Lower lobe of right lung (tissue), 2 donors: ENCODE measurements at places on chromosomes 5 and 9. TPM values are rescaled to one million over a fixed set of nuclear protein-coding genes. Genes with fewer than 3 reads are reported as not detected.

DNA sequence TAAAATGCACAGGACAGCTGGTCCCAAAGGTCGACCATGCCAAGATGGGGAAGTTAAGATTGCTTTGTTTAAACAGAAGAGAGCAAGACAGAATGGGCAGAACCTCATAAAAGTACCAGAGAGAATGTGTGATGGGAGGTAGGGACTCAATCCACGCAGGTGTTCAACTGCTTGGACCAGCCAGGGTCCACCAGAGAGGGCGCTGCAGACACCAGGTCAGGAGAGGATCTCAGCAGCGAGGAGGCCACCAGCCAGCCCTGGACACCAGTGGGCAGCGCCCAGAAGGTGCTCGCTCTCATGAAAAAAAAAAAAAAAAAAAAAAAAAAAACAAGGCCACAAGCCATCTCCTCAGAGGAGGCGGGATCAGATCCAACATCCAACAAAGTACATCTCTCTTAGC lies 81.8 kb downstream of the SHC3 start:
- DNase-seq: no peak

GRCh38 chr9:2015581-2016407 lies 647 bp downstream of the SMARCA2 start:
- DNase-seq: peak; percentile 72

Gene PCDHB12
- 1.7 TPM for total RNA-seq

DNA sequence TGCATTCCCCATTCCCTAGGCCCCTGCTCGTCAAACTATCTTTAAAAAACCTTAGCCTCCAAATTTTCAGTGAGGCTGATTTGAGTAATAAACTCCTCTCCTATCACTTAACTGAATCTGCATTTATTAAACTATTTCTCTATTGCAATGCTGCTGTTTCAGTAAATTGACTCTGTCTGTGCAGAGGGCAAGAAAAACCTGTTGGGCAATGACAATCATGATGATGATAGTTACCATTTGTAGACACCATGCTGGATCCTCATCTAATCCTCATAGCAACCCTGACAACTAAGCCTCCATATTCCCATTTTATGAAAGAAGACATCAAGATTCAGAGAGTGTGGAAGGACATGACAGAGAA lies 212.9 kb downstream of the TRIM32 start:
- no peak for DNase-seq

GRCh38 chr5:125190232-125191087 lies 444.0 kb upstream of the ZNF608 start:
- no peak for DNase-seq
